ENCODE measurements at places on chromosomes 2 and 18. TPM values are rescaled to one million over a fixed set of nuclear protein-coding genes. Genes with fewer than 3 reads are reported as not detected.
A peak's percentile ranks its signal among the peaks of the same experiment; 100 is the strongest.

The DCAF17 gene
- 16.1 TPM for total RNA-seq

- DNase-seq, result no peak
These were observed 7.2 kb upstream of the KIAA2012 start for GRCh38 chr2:202065876-202066275.

- peak; percentile 54 for DNase-seq
These were observed 23.3 kb downstream of the SPTBN1 start for GRCh38 chr2:54479424-54479823.

GRCh38 chr18:57668021-57668420 is 46.4 kb upstream of the NARS1 start:
- DNase-seq, result no peak

GRCh38 chr2:221370076-221370856 is 201.8 kb downstream of the EPHA4 start:
- DNase-seq, result no peak

- DNase-seq, result no peak
These were observed 67.9 kb downstream of the SETBP1 start for GRCh38 chr18:44748582-44748981.
